MV-4-11 (cell line): ENCODE measurements at places on chromosomes 5 and 9.

DNA sequence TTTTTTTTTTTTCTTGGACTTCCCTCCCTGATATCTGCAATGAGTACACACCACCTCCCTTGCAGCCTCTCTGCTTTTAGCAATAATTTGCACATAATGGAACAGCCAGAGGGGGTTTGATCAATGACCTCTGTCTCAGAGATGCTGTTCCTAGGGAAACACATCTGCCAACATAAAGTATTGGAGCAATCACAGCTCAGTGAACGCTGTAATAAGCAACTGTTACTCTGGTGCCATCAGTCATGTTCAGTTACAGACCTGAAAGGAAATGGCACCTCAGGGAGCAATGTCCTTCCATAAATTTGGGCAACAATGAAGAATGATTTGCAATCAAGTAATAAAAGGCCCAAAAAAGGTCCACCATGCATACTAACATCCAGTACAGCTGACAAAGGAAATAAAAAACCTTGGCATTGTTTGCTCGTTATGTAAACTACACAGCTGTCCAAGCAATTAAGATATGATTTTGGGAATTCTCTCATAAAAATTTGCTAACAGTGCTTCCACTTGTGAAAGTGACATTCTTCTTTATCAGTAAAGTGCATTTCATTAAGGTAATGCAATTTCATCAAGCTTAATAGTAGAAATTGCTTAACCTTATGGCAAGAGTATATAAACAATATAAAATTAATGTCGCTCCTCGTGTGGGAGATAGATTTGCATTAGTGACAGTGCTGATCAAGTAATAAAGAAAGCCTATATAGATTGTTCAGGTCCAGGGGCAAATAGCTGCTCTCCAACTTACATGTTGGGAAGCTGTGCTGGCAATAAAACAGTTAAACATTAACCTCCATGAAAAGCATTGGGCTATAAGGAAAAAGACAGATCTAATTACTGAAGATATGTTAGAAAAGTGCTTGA is 167.8 kb downstream of the RASEF start:
- DNase-seq: no peak

DNA sequence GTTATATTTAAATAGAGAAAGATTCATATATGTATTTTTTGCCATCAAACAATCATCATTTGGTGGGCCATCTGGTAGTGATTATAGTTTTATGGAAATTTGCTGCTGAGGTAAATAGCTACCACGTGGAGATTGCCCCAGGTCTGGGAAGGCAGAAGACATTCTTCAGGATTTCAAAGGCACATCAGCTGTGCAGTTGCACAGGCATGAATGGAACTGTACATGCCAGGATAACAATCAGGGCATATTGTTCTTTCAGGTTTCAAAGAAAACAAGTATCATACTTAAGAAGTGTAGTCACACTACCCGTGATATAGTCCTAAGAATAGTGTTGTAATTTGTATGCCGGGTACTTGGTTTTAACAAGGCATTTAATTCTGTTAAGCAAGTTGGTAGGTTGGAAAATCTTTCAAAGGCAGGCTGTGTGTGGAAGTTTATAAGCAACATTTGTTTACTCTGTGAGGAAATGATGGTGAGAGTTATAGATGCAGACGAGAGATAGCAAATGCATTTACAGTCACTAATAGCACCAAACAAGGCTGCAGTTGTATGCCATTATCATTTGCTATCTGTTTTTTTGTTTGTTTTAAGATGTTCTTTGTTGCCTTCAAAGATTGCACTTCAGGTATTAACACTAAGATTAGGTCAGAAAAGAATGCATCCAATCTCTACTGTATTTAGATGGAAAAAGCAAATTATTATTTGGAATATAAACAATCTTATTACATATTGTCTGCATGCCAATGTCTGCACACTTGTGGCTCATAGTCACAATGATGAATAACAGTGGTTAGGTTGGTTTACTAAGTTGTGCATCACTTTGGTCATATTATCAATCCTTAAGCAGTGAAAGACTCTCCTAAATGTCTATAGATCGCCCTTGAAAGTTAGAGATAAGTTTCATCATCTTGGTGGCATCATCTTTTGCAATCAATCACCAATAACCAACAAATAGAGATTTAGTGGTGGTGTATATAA is 55.3 kb downstream of the RPS23 start:
- no peak for DNase-seq

DNA sequence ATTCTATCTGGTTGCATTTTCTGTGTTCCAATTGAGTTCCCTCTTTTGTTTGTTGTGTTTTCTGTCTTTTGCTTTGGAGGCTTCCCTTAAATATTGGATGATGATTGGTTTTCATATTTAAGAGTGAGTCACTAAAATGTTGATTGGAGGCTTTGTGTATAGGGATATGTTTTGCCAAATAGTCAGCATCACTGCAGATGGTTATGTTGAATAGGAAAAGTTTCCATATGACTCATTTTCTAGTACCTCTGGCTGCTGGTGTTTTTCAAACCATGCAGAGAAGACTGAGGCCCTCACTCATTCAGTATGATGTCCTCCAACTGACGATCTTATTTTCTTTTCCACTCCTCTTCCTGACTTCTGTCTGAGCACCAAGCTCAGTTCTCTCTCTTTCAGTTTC is 1290.0 kb downstream of the EFNA5 start:
- DNase-seq: no peak

- no peak for DNase-seq
These were observed 202.5 kb downstream of the EFNA5 start for GRCh38 chr5:107468276-107468675.

GRCh38 chr5:31218978-31219377 is 25.5 kb downstream of the CDH6 start:
- no peak for DNase-seq

- no peak for DNase-seq
These were observed 33.8 kb upstream of the PRXL2C start for GRCh38 chr9:96688745-96689464.

- DNase-seq: no peak
These were observed 410.2 kb upstream of the SLC30A5 start for GRCh38 chr5:68683632-68684036.
